ENCODE measurements at places on chromosomes 5 and 9. TPM values are rescaled to one million over a fixed set of nuclear protein-coding genes. Genes with fewer than 3 reads are reported as not detected.

Gene PTGR1
- 44.8 TPM for total RNA-seq

Gene SHC3
- total RNA-seq: 4.4 TPM

Gene TNC
- total RNA-seq: 44.4 TPM

Gene IRF1
- total RNA-seq: 11.2 TPM

Gene GPR151
- not detected for total RNA-seq

Gene FOXD4L4
- 0.22 TPM for total RNA-seq

Gene EIF4E1B
- 0.55 TPM for total RNA-seq

Gene ATP10B
- total RNA-seq: 2.6 TPM

Gene GPX8
- 58.7 TPM for total RNA-seq

Gene PCDHGA1
- 1.8 TPM for total RNA-seq

Gene ALDOB
- total RNA-seq: 0.33 TPM

Gene IARS1
- 153 TPM for total RNA-seq

Gene GPBP1
- 182 TPM for total RNA-seq

Gene GABRA6
- not detected for total RNA-seq

Gene ITK
- 0.44 TPM for total RNA-seq

Gene RABGAP1
- 106 TPM for total RNA-seq

Gene SPINK4
- not detected for total RNA-seq

Gene SLC34A1
- total RNA-seq: not detected

Gene OTP
- not detected for total RNA-seq

Gene SPDL1
- total RNA-seq: 30.1 TPM

Gene GRM6
- total RNA-seq: 38.8 TPM

Gene DOK3
- total RNA-seq: 4.8 TPM

Gene TMEM232
- 11.8 TPM for total RNA-seq

Gene FBP2
- 1.0 TPM for total RNA-seq

Gene FABP6
- total RNA-seq: not detected

Gene CAVIN4
- 31.4 TPM for total RNA-seq

Gene IGFBPL1
- total RNA-seq: 11.7 TPM

Gene LCN10
- 1.4 TPM for total RNA-seq

Gene PCDHGA4
- 11.1 TPM for total RNA-seq

Gene KCNIP1
- total RNA-seq: 10.1 TPM

Gene IL31RA
- 1.0 TPM for total RNA-seq

Gene JAKMIP2
- total RNA-seq: 18.3 TPM

Gene CCDC192
- total RNA-seq: not detected

Gene ORM2
- not detected for total RNA-seq

Gene BTNL8
- total RNA-seq: not detected

Gene SLC45A2
- 6.4 TPM for total RNA-seq

Gene MYMK
- 2.1 TPM for total RNA-seq

Gene SUSD3
- 2.4 TPM for total RNA-seq

Gene AGXT2
- total RNA-seq: not detected

Gene OR13C3
- total RNA-seq: not detected

Gene CSF2
- not detected for total RNA-seq

Gene GFI1B
- total RNA-seq: 1.4 TPM

Gene WWC1
- 37.3 TPM for total RNA-seq

Gene INSL6
- total RNA-seq: not detected

Gene MCIDAS
- total RNA-seq: not detected

Gene PCDHA4
- total RNA-seq: 7.1 TPM

Gene CDC20B
- total RNA-seq: 0.38 TPM

Gene SLC9A3
- 3.1 TPM for total RNA-seq

Gene TOR2A
- 11.1 TPM for total RNA-seq
